ENCODE measurements at places on chromosomes 12 and 14. TPM values are rescaled to one million over a fixed set of nuclear protein-coding genes. Genes with fewer than 3 reads are reported as not detected.

DNA sequence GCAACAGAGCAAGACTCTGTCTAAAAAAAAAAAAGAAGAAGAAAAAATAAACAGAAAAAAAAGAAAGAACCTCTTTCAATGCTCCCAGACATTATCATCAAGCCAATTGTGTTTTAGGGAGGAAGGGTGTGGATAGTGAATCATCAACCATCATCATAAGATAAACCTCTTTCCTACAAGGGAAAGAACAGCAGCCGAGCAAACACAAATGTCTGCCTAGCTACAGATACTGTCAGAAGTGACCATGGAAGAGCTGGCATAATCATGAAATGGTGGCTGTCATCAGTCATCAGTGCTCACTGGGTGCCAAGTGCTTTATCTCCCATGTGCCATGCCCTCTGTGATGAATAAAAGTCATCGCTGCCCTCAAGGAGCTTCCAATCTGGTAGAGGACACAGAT lies 46.6 kb downstream of the SLC17A8 start:
- no peaks in the 10 kb centered on the region for H3K4me1 ChIP-seq
- no peak for DNase-seq
- no peaks in the 10 kb centered on the region for H3K36me3 ChIP-seq
- no peaks in the 10 kb centered on the region for H3K27me3 ChIP-seq

DNA sequence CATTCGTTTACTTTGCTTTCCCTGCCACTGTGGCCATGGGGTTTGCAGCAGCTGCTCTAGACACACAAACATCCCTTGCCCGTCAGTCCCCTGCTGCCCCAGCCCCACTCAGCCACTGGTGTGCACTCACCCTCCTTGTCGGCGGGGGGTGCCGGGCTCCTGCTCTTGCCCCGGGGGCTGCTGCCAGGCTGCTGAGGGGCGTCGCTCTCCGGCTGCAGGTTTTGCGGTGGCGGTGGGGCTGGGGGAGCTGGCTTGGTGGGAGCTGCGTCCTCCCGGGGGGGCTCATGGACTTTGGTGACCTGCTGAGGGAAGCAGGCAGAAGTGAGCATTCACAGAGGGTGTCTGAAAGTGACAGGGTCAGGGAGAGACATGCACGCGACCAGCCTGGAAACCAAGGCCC lies 67.1 kb downstream of the RFLNA start:
- H3K4me1 ChIP-seq: peaks cover 74% of the 10 kb centered on the region
- DNase-seq: no peak
- peak overlapping the region; percentile 66 for H3K27ac ChIP-seq
- no peaks in the 10 kb centered on the region for H3K27me3 ChIP-seq
- H3K4me3 ChIP-seq: no peak overlapping the region

- H3K36me3 ChIP-seq: no peaks in the 10 kb centered on the region
- H3K27ac ChIP-seq: no peak overlapping the region
- peaks cover 21% of the 10 kb centered on the region for H3K4me1 ChIP-seq
These were observed 59.9 kb downstream of the STXBP6 start for GRCh38 chr14:24990050-24990449.

Gene CLEC4E
- 3.7 TPM for total RNA-seq

Gene FKBP4
- 31.1 TPM for total RNA-seq
